Hepatic stellate cell (primary cell): ENCODE measurements at places on chromosomes 11 and 22.

DNA sequence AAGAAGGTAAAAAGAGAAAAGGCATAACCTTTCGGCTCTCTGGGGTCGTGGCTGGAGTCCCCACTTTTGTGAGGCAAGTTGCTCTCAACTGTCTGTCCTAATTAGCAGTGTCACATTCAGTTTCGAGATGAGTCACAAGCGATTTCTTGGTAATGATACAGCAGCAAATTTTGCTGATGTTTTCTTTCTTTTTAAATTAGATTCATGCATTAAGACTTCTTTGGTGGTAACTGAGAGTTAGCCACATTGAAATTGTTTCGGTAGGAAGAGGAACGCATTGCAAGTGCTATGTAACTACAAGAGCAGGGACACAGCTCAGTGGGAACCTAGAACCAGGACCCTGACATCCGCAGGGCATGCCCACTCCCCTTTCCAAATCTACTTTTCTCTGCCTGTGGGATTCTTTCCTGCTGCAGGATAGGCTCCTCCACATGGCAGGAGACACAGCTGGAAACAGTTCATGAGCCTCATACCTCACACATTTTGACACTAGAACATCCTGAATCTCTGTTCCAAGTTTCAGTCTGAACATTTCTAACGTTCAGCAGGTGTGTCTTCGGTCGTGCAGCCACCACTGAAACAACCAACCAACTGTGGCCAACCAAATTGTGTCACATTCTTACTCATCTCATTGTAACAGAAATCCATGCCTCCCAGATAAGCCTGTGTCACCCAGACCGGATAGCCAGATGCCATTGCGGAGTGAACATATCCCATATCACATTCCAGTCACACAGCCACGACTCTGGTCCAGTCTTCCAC is 987.6 kb downstream of the NTM start:
- DNase-seq = no peak

DNA sequence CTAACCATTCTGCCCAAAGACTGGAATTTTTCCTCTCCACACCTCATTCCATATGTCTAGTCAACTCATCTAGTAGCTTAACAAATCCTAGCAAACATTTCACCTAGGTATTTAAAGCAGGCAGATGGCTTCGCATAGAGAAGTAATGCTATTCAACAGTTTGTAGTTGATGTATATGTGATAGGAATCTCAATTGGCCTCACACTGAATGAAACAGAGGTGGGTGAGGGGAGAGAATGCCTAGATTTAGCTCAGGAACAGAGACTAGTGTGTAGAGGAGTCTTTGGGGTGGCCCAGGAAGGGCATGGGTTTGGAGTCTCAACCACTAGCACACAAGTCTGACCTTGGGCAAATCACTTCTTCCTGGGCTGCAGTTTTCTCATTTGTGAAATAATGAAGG is 196.2 kb downstream of the MYO18B start:
- no peak for DNase-seq

GRCh38 chr22:40473703-40474102 is 103.3 kb downstream of the SGSM3 start:
- no peak for DNase-seq

- no peak for DNase-seq
Observed at GRCh38 chr11:67607507-67607906, 771 bp downstream of the NDUFV1 start.

- no peak for DNase-seq
Observed at GRCh38 chr22:41397143-41397811, 15.5 kb downstream of the TEF start.

DNA sequence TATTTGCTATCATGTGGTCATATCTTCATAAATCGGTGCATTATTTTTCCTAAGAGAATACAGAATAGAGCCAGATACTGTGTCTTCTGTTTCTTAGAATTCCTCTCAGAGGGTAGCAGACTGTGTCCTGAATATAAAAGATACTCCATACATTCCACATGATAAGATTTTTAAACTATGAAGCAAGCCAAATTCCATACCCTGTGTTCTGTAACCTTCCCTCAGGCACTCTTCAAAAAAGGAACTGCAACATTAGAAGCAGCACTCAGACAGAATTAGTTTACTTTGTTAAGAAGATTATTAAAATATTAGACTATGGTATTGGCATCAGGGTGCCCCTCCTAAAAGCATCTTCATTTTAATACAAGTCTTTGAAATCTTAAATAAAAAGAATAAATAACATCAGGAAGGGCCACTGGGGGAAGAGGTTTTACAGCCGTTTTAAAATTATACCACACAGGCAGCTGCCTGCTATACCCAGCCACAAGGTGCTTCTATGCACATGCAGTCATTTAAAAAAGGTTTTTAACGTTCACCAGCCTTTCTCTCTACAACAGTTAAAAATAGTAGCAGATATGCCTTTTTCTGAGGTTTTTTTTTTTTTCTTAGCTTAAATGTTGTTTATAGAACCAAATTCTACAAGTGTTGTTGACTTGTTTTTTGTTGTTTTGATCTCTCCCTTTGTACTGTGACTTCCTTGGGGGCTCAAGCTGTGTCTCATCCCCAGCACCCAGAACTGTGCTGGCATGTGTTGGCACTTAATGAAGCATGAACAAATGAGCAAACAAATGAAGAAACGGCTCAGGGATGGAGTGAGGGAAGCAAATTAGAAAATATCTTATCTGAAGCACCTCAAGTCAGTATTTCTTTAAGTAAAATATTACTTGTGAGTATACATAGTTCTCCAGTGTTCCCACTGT is 54.7 kb upstream of the CCDC89 start:
- DNase-seq = no peak

GRCh38 chr11:117037975-117038350 is 60.3 kb downstream of the SIK3 start:
- DNase-seq = no peak

GRCh38 chr11:110431051-110431672 is 1.4 kb downstream of the FDX1 start:
- DNase-seq = peak; percentile 34

DNA sequence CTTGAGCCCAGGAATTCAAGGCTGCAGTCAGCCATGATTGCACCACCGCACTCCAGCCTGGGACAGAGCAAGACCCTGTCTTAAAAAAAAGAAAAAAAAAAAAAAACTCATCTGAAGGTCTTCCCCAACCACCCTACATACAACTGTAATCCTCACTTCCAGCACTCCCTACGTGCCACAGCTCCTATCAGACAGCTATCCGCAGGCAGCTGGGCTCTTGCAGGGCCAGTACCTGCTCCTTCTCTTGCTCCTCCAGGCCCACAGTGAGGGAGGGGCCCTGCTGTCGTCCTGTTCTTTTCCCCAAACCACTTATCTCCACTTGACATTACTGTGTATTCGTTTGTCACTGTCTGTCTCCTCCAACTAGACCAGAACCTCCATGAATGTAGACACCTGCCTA is 156.1 kb upstream of the NECTIN1 start:
- DNase-seq = no peak

GRCh38 chr22:44422746-44423380 is 75.2 kb downstream of the RTL6 start:
- DNase-seq = no peak

DNA sequence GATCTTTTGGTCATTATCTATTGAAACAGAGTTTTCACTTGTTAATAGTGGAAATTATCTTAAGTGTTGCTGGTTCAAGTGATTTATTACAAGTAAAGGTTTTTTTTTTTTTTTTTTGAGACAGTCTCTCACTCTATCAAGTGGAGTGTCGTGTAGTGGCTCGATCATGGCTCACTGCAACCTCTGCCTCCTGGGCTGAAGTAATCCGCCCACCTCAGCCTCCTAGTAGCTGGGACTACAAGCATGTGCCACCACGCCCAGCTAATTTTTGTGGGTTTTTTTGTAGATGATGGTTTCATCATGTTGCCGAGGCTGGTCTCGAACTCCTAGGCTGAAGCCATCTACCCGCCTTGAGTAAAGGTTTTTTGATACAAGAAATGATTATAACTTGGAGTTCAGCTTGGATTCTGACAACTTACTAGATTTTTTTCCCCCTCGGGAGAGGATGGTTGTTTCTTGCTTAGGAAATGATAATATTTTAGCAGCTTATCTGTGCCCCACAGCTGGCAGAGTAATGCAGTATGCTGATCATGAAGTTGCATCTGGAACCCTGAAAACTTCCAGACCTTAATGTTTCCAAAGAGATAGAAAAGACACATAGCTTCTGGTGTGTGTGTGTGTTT is 68.9 kb downstream of the MTMR3 start:
- no peak for DNase-seq

DNA sequence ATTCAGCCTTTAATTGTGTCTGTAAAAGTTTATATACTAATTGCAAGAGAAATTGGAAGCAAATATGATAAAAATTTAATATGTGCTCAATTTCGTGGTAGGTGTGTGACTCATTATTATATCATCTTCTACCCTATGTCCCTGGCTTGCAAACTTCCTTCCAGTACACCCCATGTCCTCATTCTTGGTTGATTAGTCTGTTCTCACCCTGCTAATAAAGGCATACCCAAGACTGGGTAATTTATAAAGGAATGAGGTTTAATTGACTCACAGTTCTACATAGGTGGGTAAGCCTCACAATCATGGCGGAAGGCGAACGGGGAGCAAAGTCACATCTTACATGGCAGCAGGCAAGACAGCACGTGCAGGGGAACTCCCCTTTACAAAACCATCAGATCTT is 11.9 kb downstream of the MRGPRX3 start:
- DNase-seq = no peak

GRCh38 chr11:64810891-64811272 is 531 bp upstream of the MEN1 start:
- no peak for DNase-seq

DNA sequence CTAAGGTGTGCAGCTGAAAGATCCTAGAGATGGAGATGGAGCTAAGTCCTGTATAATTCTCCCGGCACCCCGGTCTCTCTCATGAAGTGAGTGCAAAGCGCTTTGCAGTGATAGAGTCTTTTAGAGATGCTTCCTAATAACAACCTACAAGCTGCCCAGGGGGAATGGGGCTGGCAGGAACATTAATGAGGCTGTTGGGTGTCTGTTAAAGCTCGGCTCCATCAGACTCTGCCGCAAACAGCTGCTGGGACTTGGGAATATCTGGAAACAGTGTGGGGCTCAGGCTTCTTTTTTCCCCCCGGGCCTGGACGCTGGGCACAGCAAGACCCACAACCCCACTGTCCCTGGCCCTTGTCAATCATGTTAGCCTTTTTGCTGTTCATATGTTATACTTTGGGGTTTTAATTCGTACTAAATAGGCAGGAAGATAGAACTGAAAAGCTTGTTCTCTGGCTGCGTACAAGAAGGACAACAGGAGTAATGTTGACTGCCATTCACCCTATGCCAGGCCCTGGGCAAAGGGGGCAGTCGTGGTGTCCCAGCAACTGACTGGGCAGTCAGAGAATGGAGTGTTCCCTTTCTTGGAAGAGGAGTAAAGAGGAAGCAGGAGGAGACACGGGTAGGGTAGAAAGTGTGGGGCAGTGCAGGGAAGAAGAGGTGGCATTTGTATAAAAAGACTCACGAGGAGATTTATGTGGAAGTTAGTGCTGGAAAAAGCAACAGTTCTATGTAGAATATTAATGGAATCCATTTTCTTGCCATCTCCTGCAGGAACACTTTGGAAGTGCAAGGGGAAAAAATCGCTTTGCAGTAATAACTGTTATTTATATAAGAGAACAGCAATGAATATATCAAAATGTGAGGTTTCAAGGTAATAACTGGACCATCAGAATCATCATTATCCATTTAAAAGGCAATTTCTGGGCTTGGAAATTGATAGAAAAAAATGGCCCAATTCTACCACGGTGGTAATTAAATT is 232.8 kb downstream of the GRIK4 start:
- DNase-seq = no peak

GRCh38 chr22:40401532-40401931 is 31.1 kb downstream of the SGSM3 start:
- no peak for DNase-seq

DNA sequence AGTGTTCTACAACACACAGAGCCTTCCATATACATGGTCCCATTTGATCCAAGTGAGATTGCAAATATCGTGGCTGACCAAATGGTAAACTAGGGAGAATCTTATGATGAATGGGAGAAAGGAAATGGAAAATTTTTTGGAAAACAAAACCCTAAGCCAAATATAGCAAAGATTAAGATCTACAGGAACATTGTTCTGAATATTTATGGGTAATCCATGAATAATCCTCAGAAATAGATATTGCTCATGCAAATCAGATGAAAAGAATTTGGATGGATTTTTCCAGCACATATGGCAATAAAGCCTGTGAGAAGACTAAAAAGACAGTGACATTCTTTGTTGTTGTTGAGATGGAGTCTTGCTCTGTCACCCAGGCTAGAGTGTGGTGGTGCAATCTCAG is 21.7 kb upstream of the PRDM10 start:
- DNase-seq = no peak

DNA sequence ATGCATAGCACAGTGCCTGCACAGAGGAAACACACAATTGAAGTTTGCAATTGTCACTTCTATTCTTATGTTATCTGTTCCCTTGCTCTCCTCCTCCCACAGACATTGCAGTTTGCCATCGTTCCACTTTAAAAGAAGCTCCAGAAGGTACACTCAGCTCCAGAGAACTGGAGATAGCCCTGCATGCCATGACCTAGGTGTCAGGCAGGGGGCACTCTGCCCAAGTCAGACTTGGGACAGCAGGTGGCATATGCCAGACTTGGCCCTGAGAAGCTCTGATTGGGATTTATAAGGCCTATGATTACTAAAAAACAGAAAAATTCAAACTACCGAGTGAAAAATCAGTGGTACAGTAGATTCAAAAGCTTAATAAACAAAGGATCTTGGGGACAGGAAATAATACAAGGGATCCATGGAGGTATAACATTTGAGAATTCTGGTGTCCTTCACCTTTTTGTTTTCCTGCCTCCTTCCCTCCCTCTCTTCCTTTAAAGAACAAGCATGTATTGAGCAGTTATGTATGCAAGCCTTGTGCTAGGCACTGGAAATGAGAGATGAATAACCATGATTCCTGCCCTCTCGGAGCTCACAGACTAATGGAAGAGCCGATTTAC is 40.0 kb downstream of the TENM4 start:
- peak; percentile 35 for DNase-seq

DNA sequence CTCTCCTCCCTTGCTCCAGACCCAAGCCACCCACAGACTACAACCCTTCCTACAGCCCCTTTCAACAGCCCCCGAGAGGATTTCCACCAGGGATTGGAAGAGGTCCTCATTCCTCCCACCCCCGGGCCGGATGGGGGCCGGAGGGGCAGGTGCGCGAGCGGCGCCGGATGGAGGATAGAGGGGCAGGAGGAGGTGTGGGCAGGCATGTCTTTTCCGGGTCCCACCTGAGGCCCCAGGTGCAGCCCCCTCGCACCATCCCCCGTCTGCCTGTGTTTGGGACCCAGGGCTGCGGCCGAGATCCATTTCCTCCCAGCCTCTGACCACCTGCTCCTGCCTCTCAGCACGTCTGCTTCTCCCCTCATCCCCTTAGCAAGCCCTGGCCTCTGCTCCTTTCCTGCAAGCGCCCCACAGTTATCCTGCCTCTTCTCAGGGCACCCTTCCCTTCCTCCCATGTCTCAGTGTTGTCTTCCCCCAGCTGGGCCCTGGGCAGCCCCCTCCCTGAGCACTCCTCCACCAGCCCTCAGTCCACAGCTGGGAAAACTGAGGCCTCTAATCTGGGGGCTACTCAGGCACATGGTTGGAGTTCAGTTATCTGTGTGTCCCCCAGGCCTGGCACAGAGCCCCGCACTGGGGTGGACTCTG is 19.3 kb upstream of the CBX7 start:
- DNase-seq = no peak
